ENCODE measurements at places on chromosomes 13 and 19.

- DNase-seq, result no peak
Measured at GRCh38 chr19:29285187-29285687, 72.3 kb upstream of the UQCRFS1 start.

DNA sequence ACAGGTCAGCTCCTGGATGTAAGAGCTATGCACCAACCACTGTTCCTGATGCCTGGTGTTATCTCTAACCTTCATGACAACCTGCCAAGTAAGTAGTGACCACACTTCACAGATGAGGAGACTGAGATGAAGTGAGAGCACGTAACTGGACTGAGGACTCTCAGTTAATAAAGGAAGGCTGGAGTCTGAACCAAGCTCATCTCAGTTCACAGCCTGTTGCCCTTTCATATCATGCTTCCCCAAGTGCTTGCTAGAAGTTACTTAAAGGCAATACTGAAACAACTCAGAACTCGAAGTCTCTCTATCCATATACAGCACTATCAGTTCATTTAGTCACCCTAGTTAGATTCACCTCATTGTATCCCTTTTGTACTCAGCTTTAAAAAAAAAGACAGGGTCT, 119.7 kb downstream of the ABCC4 start:
- no peak for DNase-seq

DNA sequence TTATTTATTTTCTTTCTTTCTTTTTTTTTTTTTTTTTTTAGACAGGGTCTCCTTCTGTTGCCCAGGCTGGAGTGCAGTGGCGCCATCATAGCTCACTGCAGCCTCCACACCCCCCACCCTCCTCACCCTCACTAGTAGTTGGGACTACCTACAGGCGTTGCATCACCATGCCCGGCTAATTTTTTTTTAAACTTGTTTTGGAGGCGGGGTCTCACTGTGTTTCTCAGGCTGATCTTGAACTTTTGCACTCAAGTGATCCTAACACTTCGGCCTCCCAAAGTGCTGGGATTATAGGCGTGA, 33.6 kb downstream of the GJA3 start:
- no peak for DNase-seq

DNA sequence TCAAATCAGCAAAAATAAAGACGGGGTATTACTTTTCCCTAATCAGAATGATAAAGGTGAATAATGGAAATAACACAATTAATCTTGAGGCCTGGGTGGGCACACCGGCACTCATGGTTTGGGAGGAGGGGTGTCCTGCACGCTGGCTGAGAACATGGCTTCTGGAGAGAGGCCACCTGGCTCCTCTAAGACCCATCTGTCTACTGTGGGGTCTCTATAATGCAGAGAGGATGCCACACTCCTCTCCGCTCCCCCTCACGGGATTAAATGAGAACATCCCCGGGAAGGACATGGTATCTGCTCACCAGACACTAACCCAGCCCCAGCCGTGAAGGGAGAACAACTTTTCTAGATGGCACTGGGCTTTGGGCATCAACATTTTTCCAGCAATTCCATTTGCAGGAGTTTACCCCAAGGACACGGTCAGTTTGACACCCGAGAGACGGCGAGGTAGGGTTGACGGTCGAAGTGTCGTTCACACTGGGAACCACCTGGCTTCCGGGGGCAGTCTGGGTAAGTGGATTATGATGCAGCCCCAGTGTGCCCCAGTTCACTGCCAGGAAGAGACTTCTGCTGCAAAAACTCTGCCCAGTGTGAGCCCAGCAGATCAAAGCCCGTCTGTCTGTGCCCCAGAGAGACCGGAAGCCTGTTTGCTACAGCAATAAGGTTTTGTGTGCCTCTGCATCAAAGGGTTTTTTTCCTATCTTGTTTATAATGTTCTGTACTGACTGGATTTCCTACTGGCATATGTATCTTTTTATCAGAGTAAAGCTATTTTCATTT, 56.6 kb downstream of the CEBPG start:
- no peak for DNase-seq

- DNase-seq, result no peak
Measured at GRCh38 chr19:36140304-36141038, 605 bp downstream of the CAPNS1 start.

- no peak for DNase-seq
Measured at GRCh38 chr19:2221250-2221831, 14.8 kb downstream of the PLEKHJ1 start.

DNA sequence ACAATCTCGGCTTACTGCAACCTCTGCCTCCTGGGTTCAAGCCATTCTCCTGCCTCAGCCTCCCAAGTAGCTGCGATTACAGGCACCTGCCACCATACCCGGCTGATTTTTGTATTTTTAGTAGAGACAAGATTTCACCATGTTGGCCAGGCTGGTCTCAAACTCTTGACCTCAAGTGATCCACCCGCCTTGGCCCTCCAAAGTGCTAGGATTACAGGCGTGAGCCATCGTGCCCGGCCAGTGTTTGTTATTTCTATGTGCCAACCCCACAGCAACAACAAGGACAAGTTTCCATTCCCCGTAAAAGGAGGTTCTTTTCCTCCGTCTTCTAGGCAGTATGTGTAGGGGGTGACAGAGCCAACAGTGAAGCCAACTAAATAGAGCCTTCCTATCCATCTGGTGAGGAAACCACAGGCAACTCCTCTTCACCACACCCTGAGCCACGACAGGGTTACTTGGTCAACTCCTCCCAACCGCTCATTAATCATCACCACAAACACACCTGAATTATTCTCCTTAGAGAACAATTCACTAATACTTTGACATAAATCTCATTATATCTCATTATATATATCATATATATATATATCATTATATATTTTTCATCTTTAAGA, 25.5 kb downstream of the FOXO1 start:
- no peak for DNase-seq

GRCh38 chr19:21317821-21318220, 11.4 kb downstream of the ZNF708 start:
- no peak for DNase-seq

DNA sequence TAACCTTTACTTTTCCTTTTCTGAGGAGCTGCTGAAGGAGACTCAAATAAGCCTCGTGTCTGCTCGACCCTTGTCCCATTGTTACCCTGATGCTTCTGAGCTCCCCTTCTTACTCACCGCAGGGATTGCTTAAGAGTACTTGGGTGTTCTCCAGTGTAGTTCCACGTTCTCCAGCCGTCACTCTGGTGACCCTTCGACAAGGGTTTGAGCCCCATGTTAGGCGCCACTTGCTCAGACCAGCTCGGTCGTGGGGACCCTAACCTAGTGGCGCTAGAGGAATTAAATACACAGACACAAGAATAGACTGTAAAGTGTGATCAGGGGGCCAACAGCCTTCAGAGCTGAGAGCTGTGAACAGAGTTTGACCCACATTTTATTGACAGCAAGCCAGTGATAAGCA, 10.3 kb downstream of the ZNF480 start:
- DNase-seq, result no peak

- DNase-seq, result no peak
Measured at GRCh38 chr19:46875234-46875633, 14.4 kb downstream of the ARHGAP35 start.
